ENCODE measurements at places on chromosomes 13 and 19.

DNA sequence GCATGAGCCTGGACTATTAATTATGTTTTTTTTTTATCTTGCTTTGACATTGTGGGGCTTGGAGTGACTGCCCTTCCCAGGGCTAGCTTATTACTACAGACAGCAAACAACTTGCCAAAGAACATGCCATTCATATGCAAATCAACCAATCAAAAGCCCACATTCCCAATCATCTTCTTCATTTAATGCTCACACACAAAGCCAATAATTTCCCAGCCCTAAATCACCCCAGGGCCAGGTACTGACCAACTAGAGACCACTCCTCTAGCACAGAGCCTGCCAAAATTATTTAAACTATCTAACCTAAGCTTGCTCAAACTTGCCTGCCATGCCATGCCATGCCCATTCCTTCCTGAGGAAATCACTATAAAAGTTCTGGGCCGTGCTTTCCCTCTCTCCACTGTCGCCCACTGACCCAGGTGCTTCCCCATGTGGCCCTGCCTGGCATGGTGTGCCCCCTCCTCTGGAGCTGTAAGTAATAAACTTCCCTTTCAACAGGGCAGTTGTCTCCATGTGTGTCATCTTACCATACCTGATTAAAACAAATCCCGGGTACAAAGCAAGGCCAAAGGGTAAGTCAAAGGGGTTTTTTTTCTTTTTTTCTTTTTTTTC lies 15.7 kb downstream of the PBX4 start:
- DNase-seq = no peak

DNA sequence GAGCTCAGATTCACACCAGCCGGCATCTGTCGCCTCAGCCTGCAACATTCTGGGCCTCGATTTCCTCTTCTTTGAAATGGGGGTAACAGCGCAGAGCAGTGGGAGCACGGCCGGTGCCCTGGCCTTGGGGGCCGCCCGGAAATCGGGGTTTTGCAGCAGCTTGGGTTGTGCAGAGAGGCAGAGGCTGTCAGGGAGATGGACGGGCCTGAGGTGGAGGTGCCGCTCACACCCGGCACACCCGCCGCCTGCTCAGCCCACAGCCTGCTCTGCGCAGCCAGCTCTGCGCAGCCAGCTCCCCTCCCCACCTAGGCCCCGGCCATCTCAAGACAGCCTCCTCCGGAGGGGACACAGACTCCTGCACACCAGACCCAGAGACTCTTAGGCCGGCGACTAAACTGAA lies 10.6 kb downstream of the KLF2 start:
- no peak for DNase-seq

GRCh38 chr19:16836115-16837034 lies 7.2 kb downstream of the SIN3B start:
- peak; percentile 45 for DNase-seq

- no peak for DNase-seq
These were observed 29.1 kb downstream of the SIGLEC5 start for GRCh38 chr19:51600940-51601580.

DNA sequence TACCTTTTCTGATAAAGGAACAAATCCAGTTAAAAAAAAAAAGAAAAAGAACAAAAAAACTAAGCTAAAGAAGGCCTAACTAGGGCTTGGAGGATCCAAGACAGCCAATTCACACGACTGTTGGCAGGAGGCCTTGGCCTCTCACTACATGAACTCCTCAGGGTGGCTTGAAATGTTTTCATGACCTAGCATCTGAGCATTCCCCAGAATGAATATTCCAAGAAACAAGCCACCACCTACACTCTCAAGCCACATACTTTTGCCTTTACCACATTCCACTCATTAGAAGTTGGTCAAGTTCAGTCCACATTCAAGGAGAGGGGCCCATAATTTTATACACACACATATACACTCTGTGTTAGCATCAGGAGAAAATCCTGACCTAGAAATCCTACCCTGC lies 97.6 kb upstream of the SIAH3 start:
- no peak for DNase-seq

DNA sequence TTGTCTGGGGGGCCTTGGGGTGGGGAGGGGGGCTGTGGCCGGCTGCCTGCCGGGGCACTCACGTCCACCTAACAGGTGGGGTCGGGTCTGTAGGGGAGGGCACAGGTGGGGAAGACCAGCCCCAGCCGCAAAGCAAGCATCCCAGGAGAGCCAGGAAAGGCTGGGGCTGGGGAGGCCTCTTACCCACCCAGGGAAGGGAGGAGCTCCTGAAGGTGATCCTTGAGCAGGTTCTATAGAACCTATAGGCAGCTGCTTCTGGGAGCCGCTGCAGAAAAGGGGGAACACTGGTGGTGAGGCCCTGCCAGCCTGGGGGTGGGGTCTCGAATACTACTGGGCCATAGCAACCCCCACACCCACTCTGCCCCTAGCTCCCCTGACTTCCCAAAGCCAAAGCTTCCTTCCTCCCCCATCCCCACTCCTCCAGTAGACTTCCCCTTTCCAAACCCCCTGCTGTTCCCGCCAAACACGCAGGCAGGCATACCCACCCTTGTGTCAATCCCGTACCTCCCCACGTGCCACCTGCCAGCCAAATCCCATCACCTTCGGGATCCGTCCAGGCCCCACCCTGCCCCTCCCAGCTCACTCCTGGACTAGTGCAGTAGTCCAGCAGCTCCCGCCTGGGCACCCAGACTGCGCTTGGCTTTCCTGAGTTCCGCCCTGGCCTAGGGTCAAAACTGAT lies 5.6 kb downstream of the KLF16 start:
- no peak for DNase-seq

DNA sequence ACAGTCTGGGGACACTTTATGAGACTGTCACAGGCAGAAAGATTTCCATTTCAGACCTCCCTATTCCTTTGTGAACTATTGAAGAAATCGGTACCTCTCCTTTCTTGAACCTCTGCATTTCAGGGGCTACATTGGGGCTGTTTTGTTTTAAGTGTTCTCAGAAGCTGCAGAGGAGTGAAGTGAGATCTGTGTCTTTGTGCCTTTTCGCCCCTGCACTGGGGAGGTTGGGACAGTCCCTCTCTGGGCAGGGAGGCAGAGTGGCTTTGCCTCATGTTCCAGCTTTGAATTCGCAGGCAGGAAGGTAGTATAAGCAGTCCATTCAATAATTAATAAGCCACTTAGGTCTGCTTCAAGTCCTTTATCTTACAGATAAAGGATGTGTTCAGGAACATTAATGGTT lies 9.5 kb upstream of the AMER2 start:
- DNase-seq = no peak

GRCh38 chr13:113974304-113975281 lies 717 bp upstream of the C13orf46 start:
- DNase-seq = no peak
